ENCODE measurements at places on chromosomes 7 and 10.

DNA sequence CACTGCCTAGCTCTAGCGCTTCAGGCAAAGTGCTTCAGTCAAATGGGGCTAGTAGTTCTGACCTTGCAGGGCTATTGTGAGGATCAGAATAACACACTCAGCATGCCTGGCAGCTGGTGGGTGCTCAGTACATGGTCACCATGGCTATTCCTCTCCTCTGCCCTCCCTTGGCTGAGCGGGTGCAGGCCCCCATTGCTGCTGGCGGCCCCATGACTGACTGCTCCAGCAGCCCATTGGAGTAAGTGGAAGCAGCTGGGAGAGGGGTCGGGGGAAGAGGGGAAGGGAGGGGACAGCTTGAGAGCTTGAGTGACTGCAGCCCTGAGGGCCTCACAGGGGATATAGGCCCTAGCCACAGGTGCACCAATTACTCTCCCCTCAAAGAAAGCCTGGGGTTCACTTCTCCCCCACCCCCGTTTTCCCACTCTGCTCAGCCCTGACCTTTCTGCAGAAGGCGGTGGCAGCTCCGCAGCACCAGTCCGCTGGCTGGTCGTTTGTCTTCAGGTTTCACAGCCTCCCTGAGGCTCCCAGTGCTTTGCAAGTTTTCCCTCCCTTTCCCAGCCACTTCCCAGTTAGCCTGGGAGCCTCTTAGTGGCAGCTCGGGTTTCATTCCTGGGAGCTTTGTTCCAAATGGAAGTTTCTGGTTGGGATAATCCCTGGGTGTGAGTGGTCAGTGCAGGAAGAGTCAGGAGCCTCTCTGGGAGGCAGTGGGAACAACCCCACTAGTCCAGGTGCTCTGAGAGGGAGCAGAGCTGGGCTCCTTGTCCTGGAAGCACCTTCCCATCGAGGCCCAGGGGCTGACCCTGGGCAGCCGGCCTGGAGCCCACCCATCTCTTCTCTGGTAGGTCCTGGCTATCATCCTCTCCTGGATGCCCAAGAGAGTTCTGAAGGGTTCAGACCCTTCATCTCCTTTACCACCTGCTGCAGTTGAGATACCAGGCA is 16.3 kb downstream of the FGF8 start:
- no peak for DNase-seq

GRCh38 chr7:68564306-68565135 is 1033.8 kb upstream of the AUTS2 start:
- no peak for DNase-seq

- DNase-seq = no peak
These were observed 125.7 kb downstream of the ADCY1 start for GRCh38 chr7:45699726-45700390.

- no peak for DNase-seq
These were observed 12.9 kb upstream of the ITGB1 start for GRCh38 chr10:32970910-32971309.

DNA sequence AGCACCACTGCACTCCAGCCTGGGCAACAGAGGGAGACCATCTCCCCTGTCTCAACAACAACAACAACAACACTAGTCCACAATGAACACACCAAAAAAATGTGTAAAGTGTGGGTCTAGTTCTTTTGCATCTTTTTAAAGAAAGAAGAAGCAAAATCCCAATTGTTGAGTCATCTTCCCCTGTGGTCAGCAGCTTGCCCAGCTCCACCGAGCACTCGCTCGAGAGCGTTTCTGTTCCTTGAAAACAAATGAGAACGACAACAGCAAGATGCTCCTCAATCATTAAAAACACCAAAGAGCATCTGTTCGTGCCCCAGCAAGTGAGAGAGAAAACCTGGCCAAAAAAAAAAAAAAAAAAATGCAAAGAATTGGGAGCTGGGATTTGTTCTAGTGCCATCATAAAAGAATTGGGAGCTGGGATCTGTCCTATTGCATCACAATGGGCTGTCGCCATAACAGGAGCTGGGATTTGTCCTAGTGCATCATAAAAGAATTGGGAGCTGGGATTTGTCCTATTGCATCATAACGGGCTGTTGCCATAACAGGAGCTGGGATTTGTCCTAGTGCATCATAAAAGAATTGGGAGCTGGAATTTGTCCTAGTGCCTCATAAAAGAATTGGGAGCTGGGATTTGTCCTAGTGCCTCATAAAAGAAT is 118.1 kb downstream of the PTPRN2 start:
- no peak for DNase-seq

DNA sequence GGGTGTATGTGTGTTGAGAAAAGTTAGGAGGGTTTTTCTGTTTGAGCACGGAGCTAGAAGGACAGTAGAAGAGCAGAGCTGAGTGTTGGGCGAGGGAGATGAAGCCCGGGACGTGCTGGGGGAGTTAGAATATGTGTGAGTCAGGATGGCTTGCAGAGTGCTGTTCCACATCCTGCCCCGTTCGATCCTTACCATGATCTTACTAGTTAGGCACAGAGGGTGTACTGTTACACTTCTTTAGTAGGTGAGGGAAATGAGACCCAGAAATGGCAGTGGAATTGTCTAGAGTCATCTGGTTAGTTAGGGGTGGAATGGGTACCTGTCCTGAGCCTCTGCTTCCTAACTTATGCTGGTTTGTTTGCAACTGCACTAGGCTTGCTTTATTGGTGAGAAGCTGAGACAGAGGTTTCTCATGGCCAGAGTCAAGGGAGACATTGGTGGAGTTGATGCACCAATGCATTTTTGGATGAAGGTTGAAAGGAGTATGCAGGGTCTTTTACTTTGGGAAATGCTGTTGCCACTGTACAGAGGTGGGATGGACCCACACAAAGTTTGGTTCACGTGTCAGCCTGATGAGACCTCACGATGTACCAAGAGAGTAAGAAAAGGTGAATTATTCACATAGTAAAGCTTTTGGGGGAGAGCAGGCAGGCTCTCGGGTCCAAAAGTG is 42.4 kb downstream of the CCNY start:
- no peak for DNase-seq

DNA sequence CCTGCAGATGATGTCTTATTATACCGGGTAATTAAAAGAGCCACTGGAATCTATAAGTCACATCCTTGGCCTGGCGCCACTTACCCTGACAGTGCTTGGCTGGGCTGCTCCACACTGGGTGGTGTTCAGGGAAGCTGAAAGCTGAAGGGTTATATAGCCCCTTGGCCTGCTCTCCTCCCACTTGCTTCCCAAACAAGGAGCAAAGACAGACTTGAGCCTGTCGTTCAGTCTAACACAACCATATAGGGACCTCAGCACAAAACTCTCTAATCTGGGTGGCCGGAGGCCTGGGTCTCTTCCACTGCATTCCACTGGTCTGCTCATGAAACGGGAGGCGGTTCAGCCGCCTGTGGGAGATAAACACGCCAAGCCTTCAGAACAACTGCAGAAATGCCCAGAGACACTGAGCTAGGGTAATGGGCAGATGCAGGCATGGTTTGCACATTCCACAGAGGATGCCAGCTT is at the start of gene ACTA2:
ACTA2 (minus strand) TSS at position 127 of the 465 bp plus-strand sequence. CDS start 3,843 bp downstream, outside the sequence.
- no peak for DNase-seq

DNA sequence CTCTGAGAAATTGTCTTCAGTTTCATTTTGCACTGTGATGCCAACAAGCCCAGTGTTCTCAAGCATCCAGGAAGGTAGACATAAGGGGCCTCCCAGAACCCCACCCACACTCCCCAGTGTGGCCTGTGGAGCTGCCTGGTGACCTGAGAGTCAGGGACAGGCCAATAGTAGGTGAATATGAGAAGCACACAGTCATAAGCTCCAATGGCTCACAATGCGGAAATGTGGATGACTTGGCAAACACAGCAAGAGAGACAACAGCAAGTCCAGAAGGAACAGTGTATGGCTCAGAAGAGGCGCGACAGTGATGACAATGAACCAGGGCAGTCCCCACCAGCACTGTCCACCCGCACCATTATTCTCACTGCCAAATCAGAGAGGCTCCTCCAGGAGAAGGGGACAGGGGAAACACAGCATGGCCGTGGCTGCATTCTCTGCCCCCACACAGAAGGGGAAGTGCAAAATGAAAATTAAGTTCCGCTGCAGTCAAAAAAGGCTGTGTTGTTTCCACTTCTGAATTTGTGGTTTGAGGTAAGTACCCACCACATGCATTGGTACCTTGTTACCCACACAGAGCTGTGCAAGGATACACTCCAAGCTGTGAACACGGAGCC is 419.8 kb downstream of the GRID1 start:
- no peak for DNase-seq

DNA sequence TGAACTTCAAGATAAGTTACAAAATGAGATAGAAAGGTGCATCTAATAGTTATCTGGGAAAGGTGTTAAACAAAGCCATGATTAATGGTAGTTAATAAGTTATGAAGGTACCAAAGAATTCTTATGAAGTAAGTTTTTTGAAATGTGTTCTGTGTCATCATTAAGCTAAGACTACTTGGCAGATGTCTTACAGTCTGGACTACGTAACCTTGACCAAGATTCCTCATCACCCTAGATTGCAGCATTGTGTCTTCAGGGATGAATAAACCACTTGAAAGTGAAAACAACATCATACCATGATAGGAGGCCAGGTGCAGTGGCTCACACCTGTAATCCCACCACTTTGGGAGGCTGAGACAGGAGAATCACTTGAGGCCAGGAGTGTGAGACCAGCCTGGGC is 48.2 kb downstream of the GOT1 start:
- no peak for DNase-seq

GRCh38 chr7:2811476-2812113 is 32.5 kb downstream of the GNA12 start:
- DNase-seq = no peak

GRCh38 chr10:122630526-122630925 is 69.1 kb downstream of the C10orf120 start:
- DNase-seq = no peak

GRCh38 chr10:498760-499435 is 190.6 kb downstream of the DIP2C start:
- DNase-seq = no peak

- no peak for DNase-seq
These were observed 198.1 kb upstream of the STK17A start for GRCh38 chr7:43384616-43385308.

- DNase-seq = no peak
These were observed 24.9 kb downstream of the INSIG1 start for GRCh38 chr7:155322530-155322929.

- DNase-seq = no peak
These were observed 586 bp upstream of the ANKRD26 start for GRCh38 chr10:27100813-27101347.

All from NCI-H187 (cell line).